Suppressor macrophage treated with lipopolysaccharide for 1 hour (primary cell): ENCODE measurements at places on chromosomes 3 and 15.

DNA sequence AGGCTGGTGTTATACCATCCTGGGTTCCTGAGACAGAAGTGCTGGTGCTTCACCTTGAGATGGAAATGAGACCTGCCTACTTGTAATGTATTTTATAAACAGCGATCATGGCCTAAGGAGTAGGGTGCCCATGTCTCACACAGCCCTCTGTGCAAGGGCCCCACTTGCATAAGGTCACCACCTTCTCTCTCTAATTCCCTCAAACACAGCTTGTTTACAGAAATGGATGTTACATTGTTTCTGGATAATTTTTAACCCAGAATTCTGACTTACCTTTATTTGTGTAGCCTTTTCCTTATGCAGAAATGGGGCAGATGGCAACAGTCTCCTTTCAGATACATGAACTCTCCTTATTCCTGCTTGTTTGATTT, 95.1 kb upstream of the UMPS start:
- no peak for DNase-seq

DNA sequence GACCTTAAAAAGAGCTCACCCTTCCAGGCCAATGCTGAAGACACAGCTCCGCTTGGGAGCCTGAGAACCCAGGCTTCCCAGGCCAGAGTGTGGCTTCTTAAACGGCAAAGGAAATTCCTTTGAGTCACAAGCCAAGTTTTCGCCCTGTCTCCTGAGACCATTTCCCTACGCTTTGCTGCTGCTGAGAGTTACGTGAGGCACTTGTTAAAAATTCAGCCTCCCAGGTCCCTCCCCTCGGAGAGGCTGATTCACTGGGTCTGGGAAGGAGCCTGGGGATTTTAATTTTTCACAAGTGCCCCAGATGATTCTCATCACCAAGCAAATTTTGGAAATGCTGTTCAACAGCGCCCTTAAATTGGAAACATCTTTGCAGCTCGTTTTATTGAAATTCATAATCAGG, 25.5 kb downstream of the RLBP1 start:
- DNase-seq, result no peak

DNA sequence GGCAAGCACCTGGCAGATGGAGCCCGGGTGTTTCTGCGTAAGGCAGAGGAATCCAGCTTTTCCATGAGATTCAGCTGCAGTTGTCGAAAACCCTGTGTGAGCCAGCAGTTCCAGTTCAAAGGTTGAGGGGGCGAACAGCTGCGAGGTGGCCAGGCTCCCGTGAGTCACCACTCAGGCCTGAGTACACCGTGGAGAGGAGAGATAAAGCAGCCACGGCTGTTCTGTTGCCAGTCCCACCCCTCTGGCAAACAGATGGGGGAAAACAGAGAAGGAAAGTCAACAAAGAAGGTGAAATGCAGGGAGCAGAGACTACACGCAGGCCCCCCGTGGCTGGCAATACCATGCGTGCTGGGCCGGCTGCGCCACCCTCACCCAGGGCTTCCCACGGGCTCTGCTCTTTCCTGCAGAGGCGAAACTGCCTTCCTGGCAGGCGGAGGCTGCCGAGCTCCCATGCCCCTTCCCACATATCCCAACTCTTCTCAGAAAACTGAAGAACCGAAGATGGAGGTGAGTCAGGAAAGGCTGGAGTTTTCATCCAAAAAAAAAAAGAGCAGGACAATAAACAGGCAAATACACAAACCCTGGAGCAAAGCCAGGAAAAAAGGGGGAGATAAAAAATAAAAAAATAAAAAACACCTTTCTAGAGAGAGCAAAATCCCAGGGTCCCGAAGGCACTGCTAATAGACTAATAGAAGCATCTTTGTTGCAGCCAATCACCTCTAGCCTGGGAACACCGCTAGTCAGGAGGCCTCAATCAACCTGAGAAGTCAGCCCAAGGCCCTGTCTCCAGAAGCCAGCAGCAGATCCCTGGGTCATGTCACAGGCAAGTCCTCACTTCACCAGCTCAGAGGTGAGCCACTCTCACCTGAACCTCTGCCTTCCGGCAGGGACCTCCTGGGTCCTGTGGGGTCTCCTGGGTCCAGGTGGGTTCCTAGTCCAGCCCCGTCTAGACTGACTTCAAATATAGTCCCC, 37.7 kb downstream of the FAM174B start:
- DNase-seq, result no peak

GRCh38 chr3:77052051-77052501, 12.2 kb downstream of the ROBO2 start:
- DNase-seq, result no peak

DNA sequence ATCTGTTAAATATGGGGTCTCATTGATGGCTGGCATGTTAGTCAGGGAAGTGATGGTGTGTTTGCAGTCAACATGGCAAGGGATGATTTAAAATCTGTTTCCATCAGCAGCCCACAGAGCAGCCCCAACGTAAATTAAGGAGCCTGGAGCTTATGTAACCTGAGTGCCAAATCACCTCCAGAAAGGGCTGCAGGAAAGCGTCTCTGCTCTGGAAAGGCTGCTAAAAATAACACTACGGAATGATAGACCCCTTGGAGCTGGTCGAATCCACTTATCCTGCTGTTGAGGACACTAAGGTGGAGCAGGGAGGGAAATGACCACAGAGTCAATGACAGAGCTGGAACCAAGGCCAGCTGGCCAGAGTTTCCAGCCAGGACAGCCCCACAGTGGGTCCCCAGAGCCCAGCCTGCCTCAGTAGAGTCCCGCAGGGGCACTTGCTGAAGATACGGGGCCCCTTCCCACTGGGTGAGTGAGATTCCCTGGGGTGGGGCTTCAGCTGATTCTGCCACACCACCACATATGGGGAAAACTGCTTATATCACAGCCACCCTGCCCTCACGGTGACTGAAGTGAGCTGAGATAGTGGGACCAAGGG, 63.5 kb downstream of the EPHB1 start:
- no peak for DNase-seq

- DNase-seq, result no peak
Observed at GRCh38 chr3:52228751-52229291, 3.4 kb upstream of the TLR9 start.

DNA sequence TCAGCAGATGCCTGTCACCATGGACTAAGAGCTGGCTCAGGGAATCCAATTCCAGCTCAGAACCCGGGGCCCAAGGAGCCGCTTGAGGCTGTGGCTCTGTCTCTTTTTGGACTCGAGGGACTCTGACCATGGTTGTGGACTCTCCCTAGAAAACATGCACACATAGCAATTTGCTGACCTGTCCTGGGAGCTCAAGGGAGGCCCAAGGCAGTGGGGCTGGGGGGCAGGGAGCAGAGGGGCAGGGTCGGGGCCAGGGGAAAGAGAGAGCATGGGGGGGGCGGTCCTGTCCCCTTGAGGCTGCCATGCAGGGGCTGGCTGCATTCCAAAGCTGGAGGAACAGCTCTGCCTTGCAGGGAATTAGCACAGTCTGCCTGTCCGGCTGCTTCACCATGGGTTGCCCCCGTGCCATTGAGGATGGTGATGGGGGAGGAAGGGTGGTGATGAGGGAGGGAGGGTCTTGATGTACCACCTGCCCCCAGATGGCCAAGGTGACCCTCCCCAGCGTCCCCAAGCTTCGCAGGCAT, 190.1 kb downstream of the GOLGA6L6 start:
- DNase-seq, result no peak

- no peak for DNase-seq
Observed at GRCh38 chr3:193589129-193589528, 3.9 kb upstream of the OPA1 start.

GRCh38 chr15:48177383-48177765, 721 bp downstream of the MYEF2 start:
- DNase-seq, result peak; percentile 39

DNA sequence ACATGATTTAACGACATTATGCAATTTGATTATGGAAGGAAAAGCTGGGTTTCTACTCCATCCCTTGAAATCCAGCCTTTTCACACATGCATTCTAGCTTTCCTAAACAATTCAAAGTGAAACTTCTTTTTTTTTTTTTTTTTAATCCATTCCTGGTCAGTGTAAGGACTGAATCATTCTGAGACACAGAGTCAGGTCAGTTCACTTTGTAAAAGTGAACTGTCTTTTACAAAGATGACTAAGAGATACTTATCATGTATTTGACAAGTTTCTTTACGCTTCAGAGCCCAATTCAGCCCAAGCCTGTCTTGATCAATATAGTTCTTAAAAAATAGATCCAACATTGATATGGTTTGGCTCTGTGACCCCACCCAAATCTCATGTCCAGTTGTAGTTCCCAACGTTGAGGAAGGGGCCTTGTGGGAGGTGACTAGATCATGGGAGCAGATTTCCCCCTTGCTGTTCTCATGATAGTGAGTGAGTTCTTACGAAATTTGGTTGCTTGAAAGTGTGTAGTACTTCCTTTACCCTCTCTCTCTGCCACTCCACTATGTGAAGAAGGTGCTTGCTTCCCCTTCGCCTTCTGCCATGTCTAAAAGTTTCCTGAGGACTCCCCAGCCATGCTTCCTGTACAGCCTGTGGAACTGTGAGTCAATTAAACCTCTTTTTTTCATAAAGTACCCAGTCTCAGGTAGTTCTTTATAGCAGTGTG, 345.6 kb upstream of the THBS1 start:
- DNase-seq, result peak; percentile 32

DNA sequence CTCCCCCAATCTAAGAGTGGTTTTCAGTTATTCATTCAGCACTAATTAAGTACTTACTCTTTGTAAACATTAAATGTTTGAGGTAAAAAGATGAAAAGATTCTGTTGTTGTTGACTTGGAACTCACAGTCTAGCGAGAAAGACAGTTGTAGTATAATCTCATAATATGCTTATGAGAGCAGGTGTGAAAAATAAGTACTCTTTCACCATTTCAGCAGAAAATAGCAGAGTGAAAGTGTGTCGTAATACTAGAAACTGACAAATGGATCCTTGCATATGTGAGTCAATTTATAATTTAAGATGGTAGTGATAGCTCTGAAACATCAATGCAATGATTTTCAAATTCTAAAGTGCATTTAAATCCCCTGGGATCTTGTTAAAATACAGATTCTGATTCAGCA, 618.8 kb upstream of the CCDC54 start:
- DNase-seq, result no peak

- no peak for DNase-seq
Observed at GRCh38 chr3:164940745-164941144, 137.6 kb downstream of the SI start.

DNA sequence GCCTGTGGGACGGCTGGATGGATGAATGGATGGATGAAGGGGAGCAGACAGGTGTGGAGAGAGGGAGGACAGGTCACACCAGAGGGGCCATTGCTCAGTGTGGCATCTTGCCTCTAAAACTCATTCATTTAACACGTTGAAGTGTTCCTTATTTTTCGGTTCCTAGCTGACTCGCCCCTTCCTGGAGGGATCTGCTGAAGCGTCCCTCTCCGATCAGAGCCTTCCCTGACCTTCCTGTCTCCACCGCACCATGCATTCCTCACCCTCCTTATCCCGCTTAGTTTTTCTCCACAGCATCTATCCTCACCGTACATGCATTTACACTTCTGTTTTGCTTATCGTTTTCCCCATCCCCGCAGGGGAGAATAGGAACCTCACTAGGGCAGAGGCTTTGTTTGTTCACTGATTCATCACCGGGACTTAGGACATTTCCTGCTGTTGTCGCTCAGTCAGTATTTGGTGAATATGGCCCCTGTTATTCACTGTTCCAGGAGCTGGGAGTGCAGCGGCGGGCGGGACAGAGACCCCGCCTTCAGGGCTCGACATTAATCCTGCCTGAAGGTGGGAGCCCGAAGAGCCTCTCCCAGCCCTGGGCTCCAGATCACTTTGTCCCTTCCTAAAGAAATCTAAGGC, 32.0 kb downstream of the FOXL2 start:
- peak; percentile 83 for DNase-seq

GRCh38 chr15:90173372-90173771, 27.8 kb upstream of the SEMA4B start:
- no peak for DNase-seq

DNA sequence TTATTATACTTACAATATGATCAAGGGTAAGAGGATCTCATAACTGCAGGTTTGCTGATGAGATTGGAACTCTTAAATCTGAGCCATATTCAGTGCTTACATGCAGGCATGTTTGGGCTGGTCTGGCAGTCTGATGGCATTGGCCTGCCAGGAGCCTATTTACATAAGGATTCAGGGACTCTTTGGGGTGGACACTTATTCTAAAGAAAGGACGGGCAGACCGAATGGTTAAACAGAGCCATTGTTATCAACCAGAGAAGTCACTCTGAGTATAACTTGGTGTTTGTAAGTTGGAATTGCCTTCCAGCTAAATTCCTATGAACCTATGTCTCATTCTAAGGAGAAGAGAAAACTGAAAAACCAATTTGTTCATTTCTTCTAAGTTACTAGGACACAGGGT, 932.8 kb downstream of the IGSF11 start:
- DNase-seq, result no peak

- peak; percentile 83 for DNase-seq
Observed at GRCh38 chr3:16697443-16698147, 92.4 kb upstream of the DAZL start.

DNA sequence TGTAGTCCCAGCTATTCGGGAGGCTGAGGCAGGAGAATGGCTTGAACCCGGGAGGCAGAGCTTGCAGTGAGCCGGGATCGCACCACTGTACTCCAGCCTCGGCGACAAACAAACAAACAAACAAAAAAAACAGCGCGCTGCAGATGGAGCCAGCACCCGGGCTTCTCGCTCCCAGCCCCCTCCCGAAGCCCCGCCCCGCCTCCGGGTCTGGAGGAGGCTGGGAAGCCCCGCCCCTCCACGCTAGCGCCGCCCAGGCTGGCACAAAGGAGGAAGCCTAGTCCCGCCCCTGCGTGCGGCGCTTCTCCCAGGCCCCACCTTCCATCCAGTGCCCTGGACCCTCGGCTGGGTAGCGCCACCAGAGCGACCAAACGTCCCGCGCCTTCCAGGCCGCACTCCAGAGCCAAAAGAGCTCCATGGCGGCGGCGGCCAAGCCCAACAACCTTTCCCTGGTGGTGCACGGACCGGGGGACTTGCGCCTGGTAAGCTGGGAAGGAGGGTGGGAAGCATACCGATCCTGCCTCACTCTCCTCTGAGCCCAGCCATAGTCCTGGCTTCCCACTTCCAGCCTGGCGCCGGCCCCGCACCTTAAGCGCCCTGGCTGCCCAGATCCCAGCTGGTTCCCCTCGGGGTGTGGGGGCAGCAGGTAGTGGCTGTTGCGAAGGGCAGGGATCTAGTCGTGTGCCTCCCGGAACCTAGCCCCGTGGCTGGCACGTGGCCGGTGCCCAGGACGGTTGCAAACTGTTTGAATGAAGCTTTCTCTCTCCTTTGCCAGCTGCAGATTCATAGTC, at the start of gene SORD:
Gene SORD, plus strand, starts transcription at position 325 of the 788 bp plus-strand sequence. Its CDS starts 89 bp downstream, at position 414.
- peak; percentile 98 for DNase-seq

DNA sequence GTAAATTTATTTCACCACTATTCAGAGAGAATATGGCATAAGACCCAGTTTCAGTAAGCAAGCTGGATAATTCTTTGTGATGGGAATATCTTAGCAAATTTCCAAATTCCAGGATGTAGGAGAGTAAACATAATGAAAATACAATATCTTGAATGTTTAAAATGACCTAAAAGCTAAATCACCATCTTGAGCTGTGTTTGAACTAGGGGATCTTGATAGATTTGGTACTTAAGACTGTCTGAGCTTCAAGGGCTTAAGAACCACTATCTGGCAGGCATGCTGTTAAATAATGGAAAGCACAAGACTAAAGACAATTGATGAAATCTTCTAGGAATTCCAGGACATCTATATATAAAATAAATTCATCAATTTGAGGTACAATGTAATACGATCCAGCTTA, 217.7 kb downstream of the ATP8B4 start:
- no peak for DNase-seq
